ENCODE measurements at places on chromosomes 7 and 10.

- DNase-seq = no peak
These were observed 21.7 kb downstream of the CRHR2 start for GRCh38 chr7:30660331-30661255.

GRCh38 chr10:17445400-17445998 lies 8.9 kb downstream of the ST8SIA6 start:
- no peak for DNase-seq

DNA sequence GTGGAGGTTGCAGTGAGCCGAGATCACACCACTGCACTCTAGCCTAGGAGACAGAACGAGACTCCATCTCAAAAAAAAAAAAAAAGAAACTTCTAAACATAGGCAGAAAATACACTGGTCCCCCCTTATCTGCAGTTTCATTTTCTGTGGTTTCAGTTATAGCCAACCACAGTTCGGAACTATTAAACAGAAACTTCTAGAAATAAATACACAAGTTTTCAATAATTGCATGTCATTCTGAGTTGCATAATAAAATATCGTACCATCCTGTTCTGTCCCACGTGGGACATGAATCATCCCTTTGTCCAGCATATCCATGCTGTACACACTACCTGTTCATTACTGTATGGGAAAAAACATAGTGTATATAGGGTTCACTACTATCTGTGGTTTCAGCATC lies 8.0 kb downstream of the XRCC2 start:
- DNase-seq = no peak

GRCh38 chr10:95327367-95327766 lies 36.6 kb upstream of the PDLIM1 start:
- DNase-seq = no peak

GRCh38 chr10:112775892-112776674 lies 174.0 kb upstream of the TCF7L2 start:
- DNase-seq = no peak

GRCh38 chr7:144487901-144488300 lies 84.4 kb upstream of the NOBOX start:
- DNase-seq = no peak

DNA sequence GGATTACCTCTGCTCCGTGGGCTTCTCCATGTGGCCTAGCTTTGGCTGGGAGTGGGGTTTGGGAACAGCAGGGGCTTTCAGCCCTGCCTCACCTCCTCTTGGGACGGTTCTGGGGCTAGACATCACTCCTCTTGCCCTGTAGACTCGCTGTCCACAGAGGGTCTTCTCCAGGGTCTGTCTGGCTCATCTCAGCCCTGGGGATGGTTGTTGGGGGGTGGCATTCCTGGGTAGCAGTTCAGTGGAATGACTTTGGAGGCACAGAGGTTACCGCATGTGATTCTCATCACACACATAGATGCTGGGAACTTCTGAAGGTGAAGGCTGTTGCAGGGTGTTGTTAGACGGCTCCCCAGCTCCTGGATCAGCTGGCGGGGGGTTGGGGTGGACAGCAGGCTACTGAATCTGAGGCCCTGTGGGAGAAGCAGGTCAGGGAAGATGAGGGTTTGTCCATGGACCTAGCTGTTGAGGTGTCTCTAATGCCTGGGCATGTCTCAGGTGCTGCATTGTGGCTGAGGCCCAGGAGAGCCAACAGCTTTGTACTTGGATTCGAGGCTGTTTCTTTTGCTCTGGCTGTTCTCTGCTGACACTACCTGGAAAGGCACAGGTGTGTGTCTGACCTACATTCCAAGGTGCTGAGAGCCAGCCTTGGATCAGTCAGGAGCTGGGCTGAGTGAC lies 23.8 kb downstream of the RAMP3 start:
- no peak for DNase-seq

GRCh38 chr10:133415752-133416151 lies 8.7 kb downstream of the SPRN start:
- no peak for DNase-seq

GRCh38 chr7:33457039-33457438 lies 327.7 kb downstream of the BBS9 start:
- no peak for DNase-seq
